Islet precursor cell (in vitro differentiated cells): ENCODE measurements at places on chromosomes 3 and 15.

GRCh38 chr3:53254509-53255422 is 1.1 kb downstream of the TKT start:
- peak; percentile 86 for DNase-seq

GRCh38 chr3:13748276-13748879 is 131.5 kb downstream of the WNT7A start:
- DNase-seq: peak; percentile 83

GRCh38 chr15:41790756-41791546 is 16.7 kb downstream of the MAPKBP1 start:
- DNase-seq: peak; percentile 79

- DNase-seq: no peak
Observed at GRCh38 chr3:161510510-161511260, 14.1 kb downstream of the OTOL1 start.

DNA sequence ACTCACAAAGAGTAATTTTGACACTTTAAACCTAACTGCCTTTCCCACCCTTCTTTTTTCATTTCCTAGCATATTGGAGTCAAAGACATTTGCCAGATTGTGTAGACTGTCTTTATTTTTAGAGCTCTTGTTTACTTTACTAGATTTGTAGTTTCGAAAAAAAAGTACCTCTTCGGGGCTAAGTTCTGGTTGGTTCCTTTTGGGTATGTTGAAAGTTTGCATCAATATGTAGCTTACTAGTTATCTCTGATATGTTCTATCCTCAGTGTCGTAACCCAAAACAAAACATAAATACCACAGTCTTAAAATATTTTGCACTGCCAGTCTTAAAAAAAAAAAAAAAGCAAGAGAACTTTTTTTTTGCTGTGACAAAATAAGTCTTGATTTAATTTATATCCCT is 52.2 kb downstream of the REC114 start:
- DNase-seq: no peak

DNA sequence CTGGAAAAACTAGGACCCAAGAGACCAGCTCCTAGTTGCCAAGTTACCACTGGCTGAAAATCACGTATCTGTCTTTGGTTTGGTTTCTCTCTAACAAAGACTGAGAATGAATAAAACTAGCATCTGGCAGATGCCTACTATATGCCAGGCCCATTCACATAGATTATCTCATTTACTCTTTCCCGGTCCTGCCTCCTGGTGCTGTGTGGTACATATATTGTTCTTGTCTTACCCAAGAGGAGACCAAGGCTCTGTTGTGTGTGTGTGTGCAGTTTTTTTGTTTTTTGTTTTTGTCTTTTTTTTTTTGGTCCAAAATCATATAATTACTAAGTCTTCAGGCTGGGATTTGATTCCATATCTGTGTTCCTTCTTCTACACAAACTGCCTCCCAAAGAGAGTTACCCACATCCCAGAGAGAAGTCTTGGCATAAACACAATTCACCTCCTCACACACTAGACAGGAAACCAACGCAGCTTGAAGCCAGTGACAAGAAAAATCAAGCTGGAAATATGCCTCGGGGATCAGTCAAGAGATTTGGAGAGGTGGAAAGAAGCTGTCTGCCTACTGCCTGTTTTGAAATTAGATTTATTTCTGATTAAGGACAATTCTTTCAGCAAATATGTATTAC is 891 bp downstream of the AHSG start:
- DNase-seq: no peak

- no peak for DNase-seq
Observed at GRCh38 chr15:43895586-43895985, 68.8 kb downstream of the WDR76 start.

- no peak for DNase-seq
Observed at GRCh38 chr3:32381922-32382321, 9.7 kb upstream of the CMTM7 start.

- no peak for DNase-seq
Observed at GRCh38 chr3:138781012-138781470, 53.7 kb downstream of the PIK3CB start.

GRCh38 chr3:160473221-160473620 is 23.6 kb upstream of the TRIM59 start:
- no peak for DNase-seq

GRCh38 chr3:190059242-190059590 is 61.5 kb downstream of the P3H2 start:
- DNase-seq: no peak

DNA sequence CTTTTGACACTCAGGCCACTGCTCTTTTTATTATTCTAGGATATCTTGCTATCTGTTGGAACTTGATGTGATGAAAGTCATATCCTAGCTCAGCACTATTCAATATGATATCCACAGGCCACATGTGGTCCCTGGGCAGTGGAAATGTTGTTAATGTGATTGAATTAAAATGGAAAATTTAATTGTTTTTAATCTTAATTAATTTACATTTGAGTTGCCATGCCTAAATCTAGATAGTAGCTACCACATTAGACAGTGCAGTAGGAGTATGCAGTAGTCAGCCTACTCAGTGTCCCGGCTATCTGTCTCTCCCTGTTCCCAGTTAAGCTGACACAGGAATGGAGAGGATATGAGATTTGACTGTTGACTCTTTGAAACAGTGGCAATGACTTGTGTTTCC is 460.2 kb downstream of the GBE1 start:
- DNase-seq: no peak

- DNase-seq: peak; percentile 55
Observed at GRCh38 chr15:100764778-100765466, 114.7 kb upstream of the ALDH1A3 start.

DNA sequence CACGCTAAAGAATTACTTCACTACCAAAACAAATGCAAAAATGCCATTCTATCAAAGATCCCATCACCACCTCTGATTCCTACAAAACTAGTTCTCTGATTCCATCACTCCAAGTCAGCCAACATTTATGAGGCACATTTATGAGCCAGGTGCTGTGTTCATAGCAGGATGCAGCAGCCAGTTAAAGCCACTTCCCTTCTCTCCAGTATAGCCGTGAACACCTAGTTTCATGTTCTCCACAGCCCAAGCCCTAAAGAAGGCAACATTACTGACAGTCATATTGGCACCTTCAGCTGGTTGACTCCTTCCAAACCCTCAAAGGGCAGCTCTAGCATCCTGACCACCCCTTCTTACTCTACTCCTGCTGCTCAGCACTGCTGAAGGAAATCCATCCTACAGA is 36.4 kb downstream of the RYK start:
- DNase-seq: no peak

DNA sequence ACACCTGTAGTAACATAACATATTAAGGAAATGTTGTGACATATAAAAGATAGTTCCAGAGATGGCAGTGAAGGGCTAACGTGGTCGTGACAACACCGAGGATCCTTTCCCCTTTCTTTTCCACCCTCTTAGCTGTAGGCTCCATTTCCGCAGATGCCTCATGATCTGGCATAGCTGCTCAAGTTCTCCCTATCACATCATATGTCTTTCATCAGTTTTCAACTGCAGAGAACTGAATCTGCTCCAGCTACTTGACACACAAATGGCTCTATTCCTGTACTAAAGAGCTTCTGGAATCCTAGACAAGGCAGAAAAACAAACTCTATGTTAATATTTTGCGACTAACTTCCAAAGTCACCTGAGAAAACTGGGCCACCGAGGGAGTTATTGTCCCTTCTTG is 275.0 kb upstream of the SLCO3A1 start:
- no peak for DNase-seq
